NCI-H187 (cell line): ENCODE measurements at places on chromosomes 7 and 10.

GRCh38 chr10:76628801-76629200, 1008.8 kb downstream of the KCNMA1 start:
- no peak for DNase-seq

- no peak for DNase-seq
Observed at GRCh38 chr7:116231949-116232348, 21.6 kb downstream of the TES start.

DNA sequence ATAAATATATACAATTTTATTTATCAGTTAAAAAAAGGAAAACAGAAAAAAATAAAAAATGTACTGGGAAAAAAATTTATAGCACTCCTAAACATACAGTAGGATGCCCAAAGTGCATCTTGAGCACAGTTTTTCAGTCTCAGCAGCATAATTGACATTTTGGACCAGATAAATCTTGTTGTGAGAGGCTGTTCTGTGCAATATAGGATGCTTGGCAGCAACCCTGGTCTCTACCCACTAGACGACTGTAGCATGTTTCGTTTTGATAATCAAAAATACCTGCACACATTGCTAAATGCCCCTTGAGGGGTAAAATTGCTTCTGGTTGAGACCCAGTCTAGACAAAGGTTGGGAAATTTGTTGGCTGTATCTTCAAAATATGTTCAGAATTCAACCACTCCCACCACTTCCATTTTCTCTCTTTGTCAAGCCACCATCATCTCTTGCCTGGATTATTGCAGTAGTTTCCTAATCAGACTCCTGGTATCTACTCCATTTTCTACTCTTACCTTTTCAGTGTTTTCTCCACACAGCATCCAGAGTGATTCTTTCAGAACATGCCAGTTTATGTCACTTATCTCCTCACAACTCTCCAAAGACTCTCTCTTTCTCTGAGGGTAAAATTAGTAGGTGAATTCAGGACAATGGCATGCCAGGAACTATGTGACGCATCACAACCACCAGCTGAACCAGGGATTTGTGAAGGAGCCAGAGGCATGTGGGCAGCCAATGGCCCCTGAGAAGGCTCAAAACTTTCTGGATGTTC, 91.4 kb downstream of the GPR85 start:
- DNase-seq, result no peak

- DNase-seq, result no peak
Observed at GRCh38 chr10:25078658-25079431, 62.4 kb downstream of the THNSL1 start.
